ENCODE measurements at places on chromosomes 1 and 21. TPM values are rescaled to one million over a fixed set of nuclear protein-coding genes. Genes with fewer than 3 reads are reported as not detected.

CSF3R gene
- not detected for total RNA-seq

AQP10 gene
- not detected for total RNA-seq

MYOG gene
- total RNA-seq: not detected

FBXO2 gene
- total RNA-seq: 1.4 TPM

GRCh38 chr1:147794570-147794969 lies 34.2 kb upstream of the GJA5 start:
- H3K36me3 ChIP-seq: no peaks in the 10 kb centered on the region
- H3K4me1 ChIP-seq: no peaks in the 10 kb centered on the region
- H3K4me3 ChIP-seq: no peak overlapping the region
- peaks cover 2% of the 10 kb centered on the region for H3K27me3 ChIP-seq
- no peak for DNase-seq

GRCh38 chr1:8004803-8005573 lies 21.1 kb downstream of the ERRFI1 start:
- DNase-seq: no peak
- H3K27me3 ChIP-seq: no peaks in the 10 kb centered on the region
- H3K36me3 ChIP-seq: peaks cover 7% of the 10 kb centered on the region

DNA sequence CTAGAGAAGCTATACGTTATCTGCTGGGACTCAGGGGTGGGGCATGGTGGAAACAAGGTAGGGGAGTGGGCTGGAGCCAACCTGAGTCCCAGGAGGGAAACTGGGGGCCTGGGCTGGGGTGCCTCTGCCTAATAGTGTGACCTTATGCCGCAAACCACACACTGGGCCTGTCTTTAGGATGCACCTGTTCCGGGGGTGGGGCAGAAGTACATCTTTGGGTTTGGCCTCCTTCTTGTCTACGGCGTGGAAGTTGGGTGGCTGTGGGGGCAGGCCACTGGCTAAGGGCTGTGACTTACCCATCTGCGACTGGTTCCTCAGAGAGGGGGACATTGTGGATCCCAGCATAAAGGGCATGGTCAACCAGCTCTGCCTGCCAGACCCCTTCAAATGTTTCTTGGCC lies 44.2 kb downstream of the FAAH start:
- no peak overlapping the region for H3K4me3 ChIP-seq
- H3K27me3 ChIP-seq: peaks cover 45% of the 10 kb centered on the region
- no peak overlapping the region for H3K27ac ChIP-seq
- DNase-seq: no peak
- H3K36me3 ChIP-seq: no peaks in the 10 kb centered on the region

- H3K36me3 ChIP-seq: peaks cover 3% of the 10 kb centered on the region
- H3K4me1 ChIP-seq: peaks cover 43% of the 10 kb centered on the region
- no peak overlapping the region for H3K27ac ChIP-seq
- H3K4me3 ChIP-seq: no peak overlapping the region
- DNase-seq: no peak
Measured at GRCh38 chr1:226674892-226675714, 64.0 kb downstream of the ITPKB start.

GRCh38 chr1:3683992-3684391 lies 31.7 kb downstream of the TP73 start:
- H3K36me3 ChIP-seq: no peaks in the 10 kb centered on the region
- H3K27me3 ChIP-seq: peaks cover 9% of the 10 kb centered on the region
- peaks cover 6% of the 10 kb centered on the region for H3K4me1 ChIP-seq
- DNase-seq: no peak

DNA sequence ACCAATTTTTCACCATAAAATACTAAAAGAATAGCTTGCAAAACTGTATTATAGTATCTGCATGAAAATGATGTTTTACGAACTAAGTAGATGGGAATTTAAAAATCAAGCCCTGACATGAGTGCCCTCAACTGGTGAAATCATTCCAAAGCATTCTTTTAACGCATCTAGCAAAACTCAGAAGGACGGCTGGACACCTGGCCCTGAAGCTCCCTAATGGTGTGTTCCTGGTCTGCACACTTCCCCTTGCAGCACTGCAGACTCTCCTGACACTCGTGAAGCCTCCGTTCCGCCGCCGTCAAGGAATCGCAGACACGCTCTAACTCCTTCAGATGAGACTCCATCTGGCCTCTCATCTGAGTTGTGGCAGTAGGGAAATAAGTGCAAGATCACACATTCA lies 39.9 kb downstream of the ODF2L start:
- no peak overlapping the region for H3K4me3 ChIP-seq
- peaks cover 52% of the 10 kb centered on the region for H3K36me3 ChIP-seq
- H3K4me1 ChIP-seq: no peaks in the 10 kb centered on the region
- H3K27me3 ChIP-seq: no peaks in the 10 kb centered on the region
- H3K27ac ChIP-seq: no peak overlapping the region

DNA sequence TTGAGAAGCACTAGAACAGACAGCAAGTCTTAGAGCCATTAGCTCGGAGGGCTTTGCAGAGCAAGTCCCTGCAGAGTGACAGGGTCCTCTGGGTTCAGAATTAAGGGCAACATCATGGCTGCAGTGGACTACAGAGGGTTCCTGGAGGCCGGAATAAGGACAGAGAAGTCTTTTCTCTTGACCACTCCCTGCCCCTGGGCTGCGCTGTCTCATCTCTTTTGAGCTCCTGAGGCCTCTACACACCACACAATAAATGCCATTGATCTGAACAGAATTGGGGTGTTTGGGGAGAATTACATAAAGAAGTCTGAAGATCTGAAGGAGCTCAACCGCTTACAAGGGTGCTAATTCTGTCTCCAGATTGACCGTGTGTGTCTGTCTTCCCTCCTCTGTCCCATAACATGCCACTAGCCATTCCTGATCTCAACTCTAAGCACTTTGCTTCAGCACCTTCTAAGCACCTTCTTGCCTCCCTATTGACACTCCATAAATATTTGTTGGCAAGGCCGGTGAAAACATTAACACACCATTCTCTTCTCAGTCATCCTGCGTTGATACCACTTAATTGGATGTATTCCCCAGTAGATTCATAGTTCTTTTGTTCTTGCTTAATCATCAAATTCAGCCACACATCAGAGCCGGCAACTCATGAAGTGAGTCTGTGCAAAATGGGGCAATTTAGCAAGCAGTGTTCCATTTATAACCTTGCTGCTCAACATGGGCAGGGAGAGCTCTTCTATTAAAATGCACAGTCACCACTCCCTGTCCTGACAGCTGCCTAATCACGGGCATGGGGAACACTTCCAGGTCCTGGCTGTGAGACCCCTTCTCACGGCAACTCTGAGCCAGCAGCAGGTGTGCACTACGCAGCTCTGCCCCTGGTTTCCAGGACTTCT lies 49.7 kb downstream of the NMNAT2 start:
- H3K4me3 ChIP-seq: no peak overlapping the region
- H3K27me3 ChIP-seq: peaks cover 43% of the 10 kb centered on the region
- H3K4me1 ChIP-seq: peaks cover 6% of the 10 kb centered on the region
- H3K27ac ChIP-seq: no peak overlapping the region

- no peaks in the 10 kb centered on the region for H3K27me3 ChIP-seq
- no peak overlapping the region for H3K27ac ChIP-seq
- H3K36me3 ChIP-seq: peaks cover 10% of the 10 kb centered on the region
- no peak for DNase-seq
- peaks cover 14% of the 10 kb centered on the region for H3K4me1 ChIP-seq
Measured at GRCh38 chr1:37851262-37851661, 8.1 kb downstream of the MTF1 start.
